Erythroblast (primary cell): ENCODE measurements at places on chromosomes 7 and 10.

DNA sequence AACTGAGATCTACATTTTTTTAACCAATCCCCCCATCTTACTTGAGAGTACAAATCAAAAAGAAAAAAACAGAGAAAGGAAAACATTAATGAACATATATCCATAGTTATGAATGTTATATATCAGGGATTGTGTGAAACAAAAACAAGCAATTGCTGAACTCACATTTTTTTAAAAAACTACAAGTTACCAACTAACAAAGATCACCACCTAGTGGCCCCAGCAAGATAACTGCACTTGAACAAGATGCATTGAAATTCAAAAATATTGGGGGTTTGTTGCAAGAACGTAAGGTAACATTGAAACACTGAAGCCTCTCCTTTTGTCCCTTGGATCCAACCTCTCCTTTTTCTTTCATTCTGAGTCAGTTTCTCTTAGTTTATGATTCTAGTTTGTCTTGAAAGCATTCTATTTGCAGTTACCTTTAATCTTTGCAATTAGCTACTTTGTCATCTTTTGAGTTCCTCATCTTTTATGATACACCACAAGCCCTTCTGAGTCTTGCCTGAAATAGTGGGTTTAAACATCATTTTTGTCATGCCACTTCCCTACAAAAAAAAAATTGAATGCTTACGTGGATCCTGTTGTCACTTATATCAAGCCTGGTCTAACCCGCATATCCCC, 87.3 kb upstream of the TES start:
- DNase-seq = peak; percentile 33

GRCh38 chr10:80372675-80373074, 16.1 kb downstream of the DYDC2 start:
- DNase-seq = no peak

- no peak for DNase-seq
These were observed 68.0 kb downstream of the CXCL12 start for GRCh38 chr10:44316922-44317215.

- no peak for DNase-seq
These were observed 151.4 kb upstream of the PPP1R3A start for GRCh38 chr7:114070246-114070645.

DNA sequence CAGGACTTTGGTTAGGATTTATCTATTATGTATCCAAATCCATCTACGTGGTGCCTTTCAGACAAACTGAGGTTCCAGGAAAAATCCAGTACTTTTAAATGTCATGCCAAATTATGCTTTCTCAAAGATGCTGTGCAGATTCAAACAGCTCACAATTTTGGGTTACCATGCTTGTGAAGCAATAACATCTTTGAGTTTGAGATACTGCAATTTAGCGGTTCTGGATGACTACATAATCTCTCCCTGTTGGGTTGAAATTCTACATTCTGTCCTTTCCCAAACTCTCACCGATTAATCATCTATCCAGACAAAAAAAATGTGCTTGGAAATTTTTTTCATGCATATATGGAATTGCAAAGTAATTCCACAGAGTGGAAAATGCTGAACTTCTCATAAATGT, 3.5 kb downstream of the RHOBTB1 start:
- DNase-seq = no peak

- DNase-seq = no peak
These were observed 117.2 kb downstream of the PIP4K2A start for GRCh38 chr10:22597138-22597537.

DNA sequence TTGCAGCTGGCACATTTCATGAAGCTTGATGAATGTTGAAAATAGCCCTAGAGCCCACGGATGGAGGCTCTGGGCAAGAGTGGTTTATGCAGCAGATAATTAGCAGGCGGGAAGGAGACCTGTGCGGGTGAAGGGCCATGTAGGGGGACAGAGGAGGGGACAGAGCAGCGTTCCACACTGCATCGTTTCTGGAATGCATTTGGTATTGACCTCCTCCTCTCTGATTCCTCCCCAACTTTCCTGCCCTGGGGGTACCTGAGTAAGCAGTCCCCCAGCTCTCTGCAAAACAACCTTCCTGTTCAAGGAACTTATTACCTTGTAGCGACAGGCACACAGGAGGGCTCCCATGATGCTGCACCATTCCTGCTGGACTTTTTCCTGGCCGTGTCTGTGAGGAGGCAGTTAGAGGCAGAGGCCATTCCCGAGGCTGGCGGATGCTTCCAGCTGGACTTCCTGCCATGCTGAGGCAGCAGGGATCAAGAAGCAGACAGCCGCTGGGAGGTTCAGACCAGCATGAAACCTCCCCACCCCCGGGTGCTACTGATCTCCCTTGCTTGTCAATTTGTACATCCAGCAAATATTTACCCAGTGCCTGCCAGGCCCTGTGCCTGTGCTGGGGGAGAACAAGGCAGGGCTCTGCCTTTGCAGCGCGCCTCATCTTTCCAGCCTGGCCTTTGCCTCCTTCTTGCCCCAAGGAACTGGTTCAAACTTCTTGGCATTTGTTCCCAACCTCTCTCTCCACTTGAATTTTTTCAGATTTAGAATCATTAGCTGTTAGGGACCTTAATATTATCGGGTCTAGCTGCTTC, 28.7 kb downstream of the SLC29A3 start:
- DNase-seq = no peak

DNA sequence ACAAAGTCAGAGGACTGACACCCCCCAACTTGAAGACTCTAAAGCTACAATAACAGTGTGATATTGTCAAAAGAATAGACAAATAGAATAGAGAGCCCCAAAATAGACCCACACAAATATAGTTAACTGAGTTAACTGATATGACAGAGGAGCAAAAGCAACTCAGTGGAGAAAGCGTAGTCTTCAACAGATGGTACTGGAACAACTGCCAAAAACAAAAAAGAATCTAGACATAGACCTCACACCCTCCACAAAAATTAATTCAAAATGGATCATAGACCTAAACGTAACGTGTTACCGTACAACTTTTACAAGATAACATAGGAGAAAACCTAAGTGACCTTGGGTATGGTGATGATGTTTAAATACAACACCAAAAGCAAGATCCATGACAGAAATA, 28.6 kb upstream of the PWWP2B start:
- no peak for DNase-seq

DNA sequence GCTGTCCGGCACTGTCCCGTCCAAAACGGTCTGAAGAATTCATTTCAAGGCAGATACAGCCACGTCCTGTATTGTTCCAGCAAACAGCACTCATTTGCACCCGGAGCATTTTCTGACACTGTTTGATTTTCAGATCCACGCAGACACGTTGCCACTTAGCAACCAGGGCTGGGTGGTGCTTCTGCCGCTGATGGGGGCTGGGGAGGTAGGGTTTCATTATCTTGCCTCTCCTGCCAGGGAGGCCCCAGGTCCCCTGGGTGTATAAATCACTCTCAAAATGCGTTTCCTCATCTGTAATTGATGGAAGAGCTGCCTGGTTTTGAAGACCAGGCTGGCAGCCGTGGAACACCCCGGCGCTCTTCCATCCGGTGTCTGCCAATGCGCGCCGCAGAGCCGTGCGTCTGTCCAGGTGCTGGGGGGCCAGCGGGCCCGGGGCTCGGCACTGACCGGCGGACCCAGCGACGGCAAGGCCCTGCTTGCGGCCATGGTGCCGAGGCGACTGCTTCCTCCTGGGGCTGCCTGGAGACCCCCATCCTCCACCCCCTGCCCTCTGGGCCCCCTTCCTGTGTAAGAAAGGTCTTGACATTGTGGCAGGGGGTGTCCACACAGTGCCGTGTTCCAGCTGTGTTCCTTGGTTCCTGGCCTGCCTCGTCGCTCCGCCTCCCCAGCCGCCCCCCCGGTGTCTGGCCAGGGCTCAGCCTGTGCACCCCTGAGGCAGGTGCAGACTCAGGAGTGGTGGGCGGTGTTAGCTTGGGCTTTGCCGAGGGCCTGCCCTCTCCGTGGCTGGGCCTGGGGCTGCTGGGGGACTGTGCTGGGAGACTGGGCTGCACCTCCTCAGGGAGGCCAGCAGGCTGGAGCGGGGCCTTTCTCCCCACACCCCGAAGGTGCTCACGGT, 16.6 kb downstream of the ADGRA1 start:
- DNase-seq = no peak

GRCh38 chr7:146090023-146090645, 26.5 kb upstream of the CNTNAP2 start:
- peak; percentile 3 for DNase-seq

GRCh38 chr7:147023440-147023839, 906.8 kb downstream of the CNTNAP2 start:
- DNase-seq = no peak

- peak; percentile 94 for DNase-seq
These were observed at the start of gene TRUB1 for GRCh38 chr10:114937962-114938855. TRUB1 (plus strand) TSS chr10:114938195; CDS start chr10:114938254, 59 bp downstream.

DNA sequence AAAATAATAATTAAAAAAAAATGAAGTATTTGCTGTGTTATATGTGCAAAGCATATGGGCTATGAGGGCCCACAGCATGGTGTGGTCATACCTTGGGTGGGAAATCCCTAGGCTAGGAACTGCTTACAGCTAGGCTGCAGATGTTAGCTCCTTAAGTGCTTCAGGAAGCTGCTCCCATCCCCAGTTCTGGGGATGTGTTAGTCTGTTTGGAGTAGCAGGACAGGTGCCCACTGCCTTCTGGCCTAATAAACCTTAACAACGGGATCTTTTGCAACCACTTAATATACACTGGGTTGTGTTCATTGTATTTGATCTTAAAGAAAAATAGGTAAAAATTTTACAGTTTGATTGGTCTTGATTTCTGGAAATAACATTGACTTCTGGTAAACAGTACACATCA, 46.3 kb downstream of the HK1 start:
- DNase-seq = no peak

- DNase-seq = no peak
These were observed 41.9 kb downstream of the CAMK1D start for GRCh38 chr10:12391206-12391605.

GRCh38 chr7:24401628-24402593, 117.9 kb downstream of the NPY start:
- peak; percentile 3 for DNase-seq

DNA sequence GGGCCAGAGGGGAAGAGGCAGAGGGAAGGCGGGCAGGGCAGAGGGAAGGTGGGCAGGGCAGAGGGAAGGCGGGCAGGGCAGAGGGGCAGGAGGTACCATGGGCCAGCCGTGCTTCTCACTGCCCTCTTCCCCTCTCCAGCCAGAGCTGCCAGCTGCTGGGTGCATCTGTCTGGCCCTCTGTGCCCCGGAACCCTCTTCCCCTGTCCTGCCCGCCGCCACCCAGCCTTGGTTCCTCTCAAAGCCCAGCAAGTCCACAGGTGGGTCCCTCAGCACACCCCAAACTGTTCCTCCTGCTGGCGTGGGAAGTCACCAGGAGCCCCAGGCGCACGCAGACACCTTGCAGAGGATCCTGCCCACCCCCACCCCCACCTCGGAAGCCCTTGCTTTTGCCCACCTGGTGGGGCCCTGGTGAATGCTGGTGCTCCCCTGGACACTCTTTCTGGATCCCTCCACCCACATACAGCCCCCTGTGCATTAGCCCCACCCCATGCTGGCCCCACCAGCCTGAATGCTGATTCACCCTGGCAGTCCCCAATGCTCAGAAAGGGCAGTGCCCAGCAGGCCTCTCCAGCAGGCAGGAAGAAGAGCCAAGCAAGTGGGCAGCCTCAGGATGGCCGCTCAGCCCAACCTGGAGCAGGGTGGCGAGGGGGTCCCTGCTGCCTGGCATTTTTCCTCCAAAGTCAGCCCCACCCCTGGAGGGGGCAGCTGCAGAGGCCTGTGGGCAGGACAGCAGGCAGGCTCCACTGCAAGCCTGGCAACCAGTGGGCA, 1.9 kb upstream of the PWWP2B start:
- no peak for DNase-seq

DNA sequence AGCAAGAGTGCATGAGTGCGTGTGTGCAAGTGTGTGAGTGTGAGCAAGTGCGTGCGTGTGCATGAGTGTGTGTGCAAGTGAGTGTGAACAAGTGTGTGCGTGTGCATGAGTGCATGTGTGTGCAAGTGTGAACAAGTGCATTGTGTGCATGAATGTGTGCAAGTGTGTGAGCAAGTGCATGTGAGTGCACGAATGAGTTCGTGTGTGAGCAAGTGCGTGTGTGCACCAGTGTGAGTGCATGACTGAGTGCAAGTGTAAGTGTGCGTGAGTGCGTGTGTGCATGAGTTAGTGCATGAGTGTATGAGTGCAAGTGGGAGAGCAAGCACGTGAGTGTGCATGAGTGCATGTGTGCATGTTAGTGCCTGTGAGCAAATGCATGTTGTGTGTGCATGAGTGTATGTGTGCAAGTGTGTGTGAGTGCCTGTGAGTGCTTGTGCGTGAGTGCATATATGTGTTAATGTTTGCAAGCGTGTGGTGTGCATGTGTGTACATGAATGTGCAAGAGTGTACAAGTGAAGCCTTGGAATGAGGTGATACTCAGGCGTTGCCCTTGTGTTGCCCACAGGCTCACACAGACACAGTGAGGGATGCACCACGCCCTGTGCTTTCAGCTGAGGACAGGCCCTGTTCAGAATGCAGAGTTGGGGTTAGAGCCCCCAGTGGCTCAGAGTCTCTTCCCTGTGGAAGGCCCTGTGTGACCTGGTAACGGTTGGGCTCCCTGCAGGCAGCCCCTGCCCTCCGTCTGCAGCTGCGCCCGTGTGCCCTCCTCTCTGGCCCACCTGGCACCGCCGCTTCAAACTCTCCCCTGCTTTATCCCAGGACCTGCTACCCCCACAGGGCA, 97.1 kb downstream of the NKX6-2 start:
- no peak for DNase-seq

DNA sequence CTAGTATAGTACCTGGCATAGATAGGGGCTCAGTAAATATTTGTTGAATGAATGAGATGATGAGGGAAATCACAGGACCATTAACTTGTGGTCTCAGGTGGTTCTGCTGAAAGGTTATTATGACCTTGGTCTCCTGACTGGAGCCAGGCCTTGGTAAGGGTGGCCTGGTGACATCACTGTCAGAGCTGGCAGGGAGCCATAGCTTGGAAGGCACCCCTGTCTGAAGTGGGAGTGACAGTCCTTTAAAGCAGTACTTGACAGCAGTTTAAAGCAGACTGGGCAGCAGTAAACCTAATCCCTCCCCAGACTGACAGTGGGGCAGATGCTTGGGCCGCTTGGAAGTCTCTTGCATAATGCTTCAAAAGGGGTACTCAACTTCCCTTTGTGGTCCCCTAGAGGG, 13.4 kb downstream of the DPCD start:
- DNase-seq = peak; percentile 77

DNA sequence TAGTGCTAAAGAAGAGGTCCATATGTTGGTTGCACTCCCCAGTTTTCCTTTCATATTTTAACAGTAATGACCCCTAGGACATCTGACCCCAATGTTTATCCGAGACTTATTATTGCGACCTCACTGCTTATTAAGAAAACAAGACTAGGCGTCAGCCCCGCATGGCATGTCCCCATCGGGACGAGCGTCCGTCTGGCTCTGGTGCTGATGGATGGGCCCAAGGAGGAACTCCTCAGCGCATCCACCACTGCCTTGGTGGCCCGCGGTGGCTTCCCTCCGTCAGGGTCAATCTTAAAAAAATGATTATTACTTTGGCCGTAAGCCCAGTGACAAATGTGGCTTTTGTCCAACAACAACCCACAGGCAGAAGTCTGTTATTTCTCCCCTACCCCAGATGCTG, 40.1 kb upstream of the CXCL12 start:
- no peak for DNase-seq

GRCh38 chr7:97693586-97693985, 38.3 kb upstream of the TAC1 start:
- DNase-seq = no peak

- DNase-seq = no peak
These were observed 177.1 kb downstream of the ARL4A start for GRCh38 chr7:12864470-12865046.
